ENCODE measurements at places on chromosomes 2 and 18. TPM values are rescaled to one million over a fixed set of nuclear protein-coding genes. Genes with fewer than 3 reads are reported as not detected.

The C2orf15 gene
- 12.8 TPM for polyA plus RNA-seq

The DLGAP1 gene
- 3.9 TPM for polyA plus RNA-seq

GRCh38 chr2:234308813-234309195 is 188.1 kb downstream of the ARL4C start:
- no peak for DNase-seq

- DNase-seq = no peak
These were observed 257.3 kb upstream of the HNMT start for GRCh38 chr2:137706786-137707613.

- DNase-seq = no peak
These were observed 74.3 kb downstream of the DDX1 start for GRCh38 chr2:15665943-15666460.

- no peak for DNase-seq
These were observed 224.4 kb upstream of the MC4R start for GRCh38 chr18:60596928-60597327.

DNA sequence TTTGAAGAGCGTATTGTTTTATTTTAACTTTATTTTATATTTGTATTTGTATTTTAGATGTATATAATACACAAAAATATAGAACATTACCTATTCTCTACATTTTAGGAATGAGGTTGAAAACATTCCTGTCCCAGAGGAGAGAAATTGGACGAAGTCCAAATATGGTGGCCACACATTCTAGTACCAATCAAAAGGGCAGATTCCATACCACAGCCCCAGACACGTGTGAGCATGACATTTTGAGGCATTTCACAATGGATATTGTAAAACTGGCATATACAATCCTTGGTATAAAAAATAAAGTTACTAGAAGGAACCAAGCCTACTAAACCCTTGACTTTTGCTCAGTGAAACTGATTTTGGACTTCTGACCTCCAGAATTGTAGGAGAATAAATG is 50.6 kb downstream of the C2orf76 start:
- no peak for DNase-seq

DNA sequence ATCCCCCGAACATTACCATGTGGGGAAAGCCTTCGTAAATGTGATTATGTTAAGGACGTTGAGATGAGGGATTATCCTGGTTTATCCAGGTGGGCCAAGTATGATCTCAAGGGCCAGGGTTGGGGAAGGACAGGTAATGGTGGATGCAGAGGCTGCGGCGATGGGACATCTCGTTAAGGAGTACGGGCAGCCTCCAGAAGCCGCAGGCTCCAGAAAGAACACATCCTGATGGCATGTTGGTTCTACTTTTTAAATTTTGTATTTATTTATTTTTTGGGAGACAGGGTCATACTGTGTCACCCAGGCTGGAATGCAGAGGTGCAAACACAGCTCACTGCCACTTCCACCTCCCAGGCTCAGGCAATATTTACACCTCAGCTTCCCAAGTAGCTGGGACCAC is 86.2 kb upstream of the RAB6C start:
- DNase-seq = no peak

- DNase-seq = no peak
These were observed 1046.0 kb upstream of the TMEFF2 start for GRCh38 chr2:193240752-193241151.

All from right renal pelvis (tissue), 4 donors.